Upper lobe of right lung (tissue), 1 donor: ENCODE measurements at places on chromosomes 2 and 18. TPM values are rescaled to one million over a fixed set of nuclear protein-coding genes. Genes with fewer than 3 reads are reported as not detected.

DNA sequence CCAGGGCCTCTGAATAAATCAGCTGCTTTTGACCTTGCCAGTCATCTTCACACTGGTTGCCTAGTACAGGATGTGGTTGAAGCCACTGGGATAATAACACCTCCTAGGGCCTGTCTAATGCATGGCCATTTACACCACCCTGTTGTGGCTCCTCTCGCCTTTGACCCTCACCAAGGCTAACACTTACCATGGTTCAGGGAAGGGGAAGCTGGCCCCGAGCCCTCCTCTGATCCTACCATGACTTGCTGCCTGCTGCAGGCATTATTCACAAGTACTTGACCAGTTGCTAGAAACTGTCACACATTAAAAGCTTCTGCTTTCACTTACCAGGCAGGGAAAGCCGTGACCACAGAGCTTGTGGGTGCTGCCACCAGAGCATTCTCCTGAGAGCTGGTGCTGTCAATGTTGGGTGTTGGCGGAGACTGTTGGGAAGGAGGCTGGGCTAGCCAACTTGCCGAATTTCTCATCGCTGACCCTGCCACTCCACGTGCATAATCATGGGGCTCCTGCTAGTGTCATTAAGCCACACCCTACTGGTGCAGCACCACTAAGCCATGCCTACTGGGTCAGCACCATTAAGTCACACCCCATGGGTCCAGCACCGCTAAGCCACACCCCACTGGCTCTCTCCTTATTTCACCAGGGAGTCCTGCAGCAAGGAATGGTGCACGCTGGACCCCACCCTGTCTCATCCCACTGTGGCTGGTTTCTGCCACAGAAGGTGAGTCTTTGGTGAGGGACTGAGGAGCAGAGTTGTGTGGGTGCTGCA is 47.0 kb upstream of the TTC39C start:
- H3K27ac ChIP-seq, result no peak overlapping the region
- peaks cover 11% of the 10 kb centered on the region for H3K4me1 ChIP-seq
- H3K27me3 ChIP-seq, result no peaks in the 10 kb centered on the region
- H3K36me3 ChIP-seq, result no peaks in the 10 kb centered on the region
- no peak overlapping the region for H3K4me3 ChIP-seq
- no peak for DNase-seq

DNA sequence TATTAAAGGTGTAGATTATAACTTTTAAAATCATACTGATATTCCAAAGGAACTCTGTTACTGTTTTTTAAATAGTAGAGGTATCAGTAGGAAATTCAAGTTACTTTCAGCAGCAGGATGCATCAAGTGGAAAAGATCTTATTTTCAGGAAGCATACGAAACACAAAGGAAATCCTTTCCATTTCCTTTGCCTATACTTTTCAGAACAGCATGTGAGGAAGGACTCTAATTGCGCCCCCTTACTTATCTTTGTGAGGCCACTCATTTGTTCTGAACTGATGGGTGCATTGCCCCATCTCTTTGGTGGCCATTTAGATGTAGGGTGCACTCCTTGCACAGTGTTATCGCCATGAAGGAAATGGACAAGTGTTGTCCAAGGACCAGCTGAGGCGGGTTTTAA is 145.3 kb downstream of the BABAM2 start:
- H3K4me3 ChIP-seq, result no peak overlapping the region
- H3K4me1 ChIP-seq, result no peaks in the 10 kb centered on the region
- DNase-seq, result no peak

DNA sequence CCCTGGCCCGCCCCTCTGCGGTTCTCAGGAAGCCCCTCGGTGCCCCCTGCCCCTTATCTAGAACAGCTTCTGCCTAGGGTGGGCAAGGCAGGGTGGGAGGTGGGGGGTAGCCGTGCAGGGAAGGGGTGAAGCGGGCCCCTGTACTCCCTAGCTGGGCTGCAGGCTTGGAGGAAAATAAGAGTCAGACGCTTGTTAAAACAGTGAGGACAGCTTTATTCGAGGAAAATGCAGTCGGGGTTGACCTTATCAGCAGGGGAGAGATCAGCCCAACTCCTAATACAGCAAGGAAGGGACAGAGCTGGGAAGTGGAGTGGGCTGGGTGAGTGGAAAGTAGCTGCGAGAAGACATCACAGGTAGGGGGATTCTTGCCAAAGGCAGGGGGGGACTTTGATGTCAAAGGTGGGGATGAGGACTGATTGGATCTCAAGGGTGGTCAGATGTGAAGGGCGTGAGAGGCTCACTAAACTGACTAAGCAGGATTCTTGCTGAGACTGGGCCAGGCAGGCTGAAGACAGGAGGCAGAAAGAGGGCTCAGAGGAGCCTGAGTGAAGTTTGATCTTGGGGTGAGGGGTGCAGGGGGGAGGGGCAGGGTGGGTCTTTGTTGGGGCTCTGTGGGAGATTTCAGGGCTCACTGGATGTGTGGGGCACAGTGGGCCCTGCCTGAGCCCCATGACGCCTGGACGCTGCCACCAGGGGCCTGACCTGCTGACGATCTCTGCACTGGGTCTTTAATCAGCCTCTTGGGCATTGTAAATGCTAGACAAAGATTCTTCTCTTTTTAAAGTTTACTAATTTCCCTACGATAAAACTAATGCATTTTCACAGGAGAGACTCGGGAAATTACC is 29.9 kb downstream of the HPCAL1 start:
- no peaks in the 10 kb centered on the region for H3K27me3 ChIP-seq
- no peak overlapping the region for H3K4me3 ChIP-seq
- H3K4me1 ChIP-seq, result peaks cover 55% of the 10 kb centered on the region
- H3K36me3 ChIP-seq, result no peaks in the 10 kb centered on the region

DNA sequence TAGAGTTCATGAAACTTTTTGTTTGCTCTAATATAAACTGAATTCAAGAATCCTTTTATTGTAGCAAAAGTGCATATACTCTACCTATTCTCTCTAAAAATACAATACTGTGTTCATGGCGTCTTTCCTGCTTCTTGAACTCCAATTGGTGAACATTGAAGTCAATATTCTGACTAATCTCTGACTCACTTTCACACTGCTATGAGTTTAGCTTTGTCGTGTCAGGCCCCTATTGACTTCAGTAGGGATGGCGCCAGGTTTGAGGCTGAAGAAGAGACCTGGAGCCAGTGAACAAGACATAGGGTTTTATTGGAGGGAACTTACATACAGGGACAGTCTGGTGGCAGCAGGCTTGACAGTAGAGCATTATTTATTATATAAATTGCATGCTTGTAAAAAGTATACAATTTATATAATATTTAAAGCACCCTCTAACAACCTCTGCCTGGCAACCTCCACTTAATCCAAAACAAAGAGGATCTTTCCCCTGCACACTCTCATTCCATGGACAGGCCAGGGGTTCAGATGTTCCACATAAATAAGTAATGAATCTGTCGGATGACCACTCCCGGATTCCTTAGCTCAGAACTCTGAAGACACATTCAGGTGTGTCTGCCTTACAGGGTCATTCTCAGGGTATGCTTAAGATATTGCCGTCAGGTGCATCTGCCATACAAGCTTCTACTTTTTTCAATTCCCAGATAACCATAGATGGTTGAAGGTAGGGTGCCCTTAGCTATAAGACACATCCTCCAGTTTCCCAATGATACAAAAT is 141.0 kb downstream of the CERS6 start:
- no peak for DNase-seq
- H3K4me1 ChIP-seq, result no peaks in the 10 kb centered on the region
- no peak overlapping the region for H3K27ac ChIP-seq

- no peak overlapping the region for H3K27ac ChIP-seq
- no peak overlapping the region for H3K4me3 ChIP-seq
- no peaks in the 10 kb centered on the region for H3K27me3 ChIP-seq
- no peaks in the 10 kb centered on the region for H3K4me1 ChIP-seq
- no peak for DNase-seq
Measured at GRCh38 chr18:8474661-8475060, 134.6 kb upstream of the RAB12 start.

DNA sequence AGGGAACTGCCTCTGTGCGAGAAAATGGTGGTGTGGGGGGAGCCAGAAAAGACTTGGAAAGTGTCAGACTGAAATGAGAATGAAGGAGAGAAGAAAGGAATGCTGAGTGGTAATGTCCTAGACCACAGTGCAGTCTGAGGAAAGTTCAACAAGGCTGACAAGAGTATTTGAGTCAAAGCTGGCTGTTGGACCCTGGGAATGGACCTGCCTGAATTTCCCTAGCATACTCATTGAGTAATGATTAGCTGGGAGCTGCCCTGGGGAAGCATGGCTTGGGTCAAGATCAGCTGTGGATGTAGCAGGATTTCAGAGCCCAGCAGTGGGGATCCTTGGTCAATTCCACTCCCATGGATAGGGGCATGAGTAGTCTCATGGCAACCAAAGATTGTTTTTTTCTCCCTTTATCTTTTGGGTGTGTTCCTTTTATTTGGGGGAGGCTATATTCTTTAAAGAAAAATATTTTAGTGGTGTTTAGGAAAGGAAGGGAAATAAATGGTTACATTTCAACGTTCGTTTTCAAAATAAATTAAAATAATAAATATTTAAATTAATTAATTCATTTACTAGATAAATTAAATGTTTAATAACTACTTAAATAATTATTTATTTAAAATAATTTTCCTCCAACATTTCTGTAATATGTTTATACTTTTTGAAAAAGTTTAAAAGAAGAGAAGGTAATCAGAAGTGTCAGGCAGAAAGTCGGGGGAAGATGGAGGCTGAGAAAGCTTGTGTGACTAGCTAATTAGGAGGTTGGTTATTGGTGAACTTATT is 15.9 kb upstream of the LHCGR start:
- no peak overlapping the region for H3K4me3 ChIP-seq
- H3K27me3 ChIP-seq, result no peaks in the 10 kb centered on the region
- H3K27ac ChIP-seq, result no peak overlapping the region

GRCh38 chr2:150479075-150479915 is 8.2 kb downstream of the RND3 start:
- H3K4me1 ChIP-seq, result peaks cover 26% of the 10 kb centered on the region
- peak overlapping the region; percentile 8 for H3K27ac ChIP-seq
- no peak overlapping the region for H3K4me3 ChIP-seq

GRCh38 chr2:68294187-68294586 is 25.6 kb downstream of the CNRIP1 start:
- no peaks in the 10 kb centered on the region for H3K36me3 ChIP-seq
- DNase-seq, result no peak
- H3K27me3 ChIP-seq, result no peaks in the 10 kb centered on the region

DNA sequence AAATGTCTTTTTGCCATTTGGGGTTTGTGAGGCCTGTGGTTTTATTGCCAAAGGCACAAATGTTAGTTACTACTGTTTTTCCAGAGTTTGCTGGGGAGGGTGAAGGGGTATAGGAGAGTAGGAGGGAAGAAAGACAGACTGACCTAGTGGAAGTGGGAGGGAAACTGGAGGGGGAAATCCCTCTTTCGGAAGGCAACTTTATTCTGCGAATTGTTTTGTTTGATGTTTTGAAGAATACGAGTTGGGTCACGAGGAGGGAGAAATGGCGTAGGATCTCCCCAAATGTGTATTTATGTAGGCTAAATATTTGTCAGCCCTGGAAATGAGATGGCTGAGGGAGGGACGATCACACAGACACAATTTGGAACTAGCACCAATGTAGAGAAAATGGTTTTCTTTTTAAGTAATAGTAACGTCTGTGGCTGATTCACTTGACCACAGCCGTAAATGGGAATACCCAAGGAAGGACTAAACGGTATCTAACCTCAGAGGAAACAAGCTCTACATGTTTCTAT is 172.3 kb downstream of the ICOS start:
- H3K4me3 ChIP-seq, result no peak overlapping the region
- no peak overlapping the region for H3K27ac ChIP-seq
- no peak for DNase-seq

DNA sequence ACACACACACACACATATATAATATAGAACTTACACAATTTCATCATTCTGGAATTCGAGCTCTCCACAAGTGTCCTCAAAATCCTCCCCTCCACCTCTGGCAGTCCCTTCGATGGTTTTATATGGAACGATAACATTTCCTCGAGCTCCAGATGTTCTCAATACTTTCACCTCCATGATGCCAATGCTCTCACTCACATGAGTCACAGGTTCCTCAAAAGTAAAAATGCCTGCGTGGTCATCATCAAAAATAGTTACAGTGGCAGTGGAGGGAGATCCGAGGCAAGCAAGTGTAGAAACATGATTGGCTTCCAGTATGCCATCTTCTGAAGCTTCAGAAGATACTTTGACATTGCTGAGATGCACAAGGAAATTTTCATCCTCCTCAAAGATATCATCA is 23.5 kb downstream of the SLC8A1 start:
- no peaks in the 10 kb centered on the region for H3K27me3 ChIP-seq
- DNase-seq, result no peak
- H3K27ac ChIP-seq, result no peak overlapping the region
- no peaks in the 10 kb centered on the region for H3K36me3 ChIP-seq
- no peak overlapping the region for H3K4me3 ChIP-seq

DNA sequence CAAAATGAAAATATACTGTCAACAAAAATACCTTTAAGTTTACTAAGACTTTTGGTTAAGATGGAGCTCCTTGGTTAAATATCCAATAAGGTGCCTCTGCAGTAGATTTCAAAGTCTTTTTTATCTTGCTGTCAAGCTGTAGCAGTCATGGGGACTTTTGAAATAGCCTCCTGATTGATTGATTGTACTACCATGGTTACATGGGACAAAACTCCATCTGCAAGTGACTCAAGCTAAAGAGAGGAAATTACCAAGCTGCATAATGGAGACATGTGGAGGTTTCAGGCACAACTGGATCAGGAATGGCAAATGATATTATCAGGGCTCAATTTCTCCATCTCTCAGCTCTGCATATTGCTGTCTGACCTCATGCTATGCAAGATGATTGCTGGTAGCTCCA is 73.4 kb upstream of the ST8SIA3 start:
- no peak overlapping the region for H3K27ac ChIP-seq
- H3K36me3 ChIP-seq, result no peaks in the 10 kb centered on the region
- H3K27me3 ChIP-seq, result no peaks in the 10 kb centered on the region
- DNase-seq, result no peak

GRCh38 chr2:156486147-156486546 is 50.0 kb downstream of the GPD2 start:
- H3K4me1 ChIP-seq, result peaks cover 12% of the 10 kb centered on the region
- no peaks in the 10 kb centered on the region for H3K36me3 ChIP-seq
- DNase-seq, result no peak
- H3K4me3 ChIP-seq, result no peak overlapping the region
- no peaks in the 10 kb centered on the region for H3K27me3 ChIP-seq

GRCh38 chr2:182179176-182179575 is 193.5 kb downstream of the PPP1R1C start:
- H3K4me1 ChIP-seq, result no peaks in the 10 kb centered on the region
- H3K36me3 ChIP-seq, result no peaks in the 10 kb centered on the region
- H3K27me3 ChIP-seq, result no peaks in the 10 kb centered on the region
- DNase-seq, result no peak
- H3K27ac ChIP-seq, result no peak overlapping the region

GRCh38 chr2:94966689-94967088 is 58.8 kb upstream of the MAL start:
- H3K27me3 ChIP-seq, result peaks cover 27% of the 10 kb centered on the region
- H3K4me3 ChIP-seq, result no peak overlapping the region
- no peaks in the 10 kb centered on the region for H3K36me3 ChIP-seq
- DNase-seq, result no peak

GRCh38 chr18:63979409-63979920 is 9.6 kb downstream of the SERPINB8 start:
- no peaks in the 10 kb centered on the region for H3K27me3 ChIP-seq
- no peaks in the 10 kb centered on the region for H3K4me1 ChIP-seq
- peak overlapping the region; percentile 21 for H3K4me3 ChIP-seq
- no peak for DNase-seq
- H3K36me3 ChIP-seq, result peaks cover 36% of the 10 kb centered on the region

PAIP2B gene
- total RNA-seq, result 6.3 TPM

MCEE gene
- total RNA-seq, result 19.5 TPM

CAVIN2 gene
- total RNA-seq, result 185 TPM

MYO7B gene
- total RNA-seq, result 2.2 TPM

GREB1 gene
- total RNA-seq, result 0.90 TPM

UGT1A4 gene
- not detected for total RNA-seq

PLCD4 gene
- 1.0 TPM for total RNA-seq

KCNE4 gene
- total RNA-seq, result 0.61 TPM

HSPD1 gene
- total RNA-seq, result 136 TPM

ACOXL gene
- 47.5 TPM for total RNA-seq

CHST9 gene
- 0.03 TPM for total RNA-seq
